ENCODE measurements at places on chromosomes 5 and 9. TPM values are rescaled to one million over a fixed set of nuclear protein-coding genes. Genes with fewer than 3 reads are reported as not detected.

TNFSF15 gene
- total RNA-seq = not detected

MYORG gene
- total RNA-seq = 6.6 TPM

MEF2C gene
- total RNA-seq = 30.3 TPM

ABLIM3 gene
- 49.5 TPM for total RNA-seq

FLT4 gene
- total RNA-seq = 35.5 TPM

PHF24 gene
- under 0.01 TPM for total RNA-seq

SOHLH1 gene
- not detected for total RNA-seq

DNA sequence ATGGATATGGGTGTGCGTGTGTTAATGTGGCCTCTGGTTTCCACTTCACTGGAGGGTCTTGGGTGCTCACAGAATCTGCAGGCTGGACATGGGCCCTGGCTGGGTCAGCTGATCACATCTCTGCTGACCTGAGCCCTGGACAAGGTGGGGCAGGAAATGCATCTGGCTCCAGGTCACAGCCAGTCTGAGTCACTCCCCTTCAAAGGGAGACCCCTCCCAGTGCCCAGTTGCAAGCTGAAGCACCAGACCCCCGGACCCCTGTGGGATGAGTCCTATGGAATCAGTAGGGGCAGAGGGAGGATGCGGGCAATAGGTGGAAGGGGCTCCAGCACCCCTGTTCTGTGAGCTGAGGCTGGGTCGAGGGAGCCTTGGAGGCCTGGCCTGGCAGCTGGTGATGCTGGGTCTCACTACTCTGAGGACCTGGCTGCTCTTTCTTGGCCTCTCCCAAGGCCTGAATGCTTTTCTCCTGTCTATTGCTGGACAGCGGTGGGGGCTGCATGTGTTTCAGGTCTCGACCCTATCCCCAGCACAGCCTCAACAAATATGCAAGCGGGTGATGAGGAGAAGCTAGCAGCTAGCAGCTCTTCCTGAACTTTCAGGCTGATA is 54.5 kb downstream of the PHF2 start:
- DNase-seq = no peak

DNA sequence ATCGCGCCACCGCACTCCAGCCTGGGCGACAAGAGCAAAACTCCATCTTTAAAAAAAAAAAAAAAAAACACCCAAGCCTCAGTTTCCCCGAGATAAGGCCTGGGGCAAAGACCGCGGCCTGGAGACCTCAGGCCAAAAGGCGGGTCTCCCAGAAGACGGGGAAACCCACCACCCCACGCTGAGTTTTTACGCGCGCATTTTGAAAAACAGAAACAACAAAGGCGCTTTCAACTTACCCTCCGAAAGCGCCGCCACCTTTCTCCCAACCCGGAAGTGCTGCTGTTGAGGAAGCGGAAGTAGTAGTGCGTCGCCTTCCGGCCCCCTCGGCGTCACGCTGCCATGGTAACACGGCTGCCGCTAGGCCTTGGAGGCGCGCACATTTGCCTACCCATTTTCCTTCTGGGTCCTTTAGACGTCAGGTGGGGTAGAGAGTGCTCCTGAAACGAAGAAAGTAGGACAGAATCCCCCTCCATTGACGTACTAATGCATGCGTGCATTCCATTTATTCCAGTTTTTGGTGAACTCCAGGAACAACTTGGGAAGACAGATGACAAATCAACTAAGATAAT is at the start of gene TTF1:
TSS of gene TTF1 (minus strand) at position 287 of the 569 bp plus-strand sequence. CDS start 4,019 bp downstream, outside the sequence.
- DNase-seq = peak; percentile 87

- no peak for DNase-seq
Measured at GRCh38 chr5:98638701-98639100, 134.8 kb upstream of the RGMB start.

DNA sequence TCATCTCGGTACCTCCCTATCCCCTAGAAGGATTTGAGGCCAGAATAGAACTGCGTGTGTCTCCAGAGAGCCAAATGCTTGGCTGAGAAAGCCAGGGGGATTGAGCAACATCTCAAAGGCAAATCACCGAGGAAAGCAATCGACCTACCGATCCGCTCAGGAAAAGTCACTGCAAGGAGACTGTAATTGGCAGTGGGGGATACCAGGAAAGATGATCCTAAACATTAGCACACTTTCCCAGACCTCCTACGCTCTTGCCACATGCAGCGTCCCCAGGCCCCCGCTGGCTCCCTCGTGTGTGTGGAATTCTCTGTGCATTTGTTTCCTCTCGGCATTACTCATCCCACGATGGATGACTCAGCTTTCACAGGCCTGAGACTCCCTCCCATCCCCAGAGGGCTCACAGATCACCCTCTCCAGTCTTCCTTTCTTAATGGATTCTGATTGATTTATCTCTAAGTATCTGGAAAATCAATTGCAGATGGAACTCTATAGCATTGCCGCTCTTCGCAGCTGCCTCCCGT is 82.2 kb upstream of the ICE1 start:
- DNase-seq = peak; percentile 87

GRCh38 chr5:132898094-132898493 is 24.6 kb downstream of the LEAP2 start:
- no peak for DNase-seq

DNA sequence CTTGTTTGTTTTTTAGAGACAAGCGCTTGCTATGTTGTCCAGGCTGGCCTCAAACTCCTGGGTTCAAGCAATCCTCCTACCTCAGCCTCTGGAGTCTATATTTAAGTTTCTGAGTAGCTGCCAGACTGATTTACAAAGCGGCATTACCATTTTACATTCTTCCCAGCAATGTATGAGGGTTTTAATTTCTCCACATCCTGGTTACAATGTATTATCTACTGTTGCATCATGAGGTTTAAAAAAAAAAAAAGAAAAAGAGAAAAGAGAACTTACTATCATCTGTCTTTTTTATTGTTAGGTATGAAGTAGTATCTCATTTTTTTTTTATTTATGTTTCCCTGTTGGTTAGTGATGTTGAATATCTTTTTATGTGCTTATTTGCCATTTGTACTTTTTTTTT is 18.9 kb upstream of the CLINT1 start:
- DNase-seq = no peak

GRCh38 chr5:9363026-9363425 is 182.8 kb downstream of the SEMA5A start:
- DNase-seq = no peak

GRCh38 chr5:147701468-147701867 is 81.1 kb downstream of the JAKMIP2 start:
- no peak for DNase-seq

- no peak for DNase-seq
Measured at GRCh38 chr5:115785381-115786065, 30.9 kb downstream of the CDO1 start.

DNA sequence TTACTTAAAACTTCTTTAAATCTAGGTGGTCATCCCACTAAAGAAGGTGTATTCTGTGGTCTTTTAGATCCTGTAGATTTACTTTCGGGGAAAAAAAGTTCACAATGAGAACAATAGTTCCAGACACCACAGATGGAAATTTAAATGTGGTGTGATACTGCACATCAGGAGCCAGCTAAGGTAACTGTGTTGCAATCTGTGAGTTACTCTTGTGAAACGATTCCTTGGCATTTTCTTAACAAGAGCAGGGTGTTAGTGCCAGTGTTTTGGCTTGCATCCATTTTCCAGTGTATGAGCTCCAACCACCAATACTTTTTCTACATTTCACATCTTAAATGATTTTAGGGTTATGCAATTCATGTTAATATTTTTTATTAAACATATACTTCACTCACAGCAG is 674.5 kb downstream of the CETN3 start:
- DNase-seq = no peak

GRCh38 chr5:170383227-170383626 is 5.9 kb downstream of the KCNMB1 start:
- DNase-seq = no peak

GRCh38 chr9:99592834-99593574 is 228.7 kb upstream of the NR4A3 start:
- DNase-seq = no peak

DNA sequence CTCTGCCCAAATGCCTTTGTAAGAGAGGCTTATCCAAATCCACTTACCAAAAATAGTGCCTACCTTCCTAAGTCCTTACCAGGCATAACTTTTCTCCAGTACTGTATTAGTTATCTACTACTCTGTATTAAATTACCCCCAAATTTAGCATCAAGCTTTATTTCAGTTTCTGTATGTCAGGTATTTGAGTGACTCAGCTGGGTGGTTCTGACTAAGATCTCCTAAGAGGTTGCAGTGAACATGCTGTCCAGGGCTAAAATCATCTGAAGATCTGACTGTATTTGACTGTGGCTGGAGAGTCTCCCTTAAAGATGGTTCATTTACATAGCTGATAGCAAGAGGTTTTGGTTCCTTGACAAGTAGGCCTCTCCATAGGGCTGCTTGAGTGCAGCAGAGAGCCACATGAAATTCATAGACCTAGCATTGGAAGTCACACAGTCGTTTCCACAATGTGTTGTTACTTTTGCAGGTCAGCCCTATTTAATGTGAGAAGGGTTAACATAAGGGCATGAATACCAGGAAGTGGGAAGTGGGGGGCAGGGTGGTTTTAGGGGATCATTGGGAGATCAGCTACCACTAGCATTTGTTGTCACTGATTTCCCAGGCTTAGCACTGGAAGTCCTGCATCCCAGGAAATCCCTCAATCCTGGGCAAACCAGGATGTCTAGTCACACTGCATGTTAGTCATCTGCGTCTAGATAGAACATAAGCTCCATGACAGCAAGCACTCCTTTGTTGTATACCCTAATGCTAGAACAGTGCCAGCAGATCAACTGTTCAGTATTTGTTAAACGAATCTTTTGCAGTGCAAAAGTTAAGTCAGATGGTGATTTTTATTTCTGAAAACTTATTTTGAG is 2.0 kb upstream of the ZNF622 start:
- no peak for DNase-seq
